ENCODE measurements at places on chromosomes 5 and 9.

- DNase-seq, result no peak
Observed at GRCh38 chr9:13457795-13458194, 178.3 kb upstream of the MPDZ start.

GRCh38 chr9:72932619-72933018 lies 20.2 kb downstream of the ALDH1A1 start:
- no peak for DNase-seq

DNA sequence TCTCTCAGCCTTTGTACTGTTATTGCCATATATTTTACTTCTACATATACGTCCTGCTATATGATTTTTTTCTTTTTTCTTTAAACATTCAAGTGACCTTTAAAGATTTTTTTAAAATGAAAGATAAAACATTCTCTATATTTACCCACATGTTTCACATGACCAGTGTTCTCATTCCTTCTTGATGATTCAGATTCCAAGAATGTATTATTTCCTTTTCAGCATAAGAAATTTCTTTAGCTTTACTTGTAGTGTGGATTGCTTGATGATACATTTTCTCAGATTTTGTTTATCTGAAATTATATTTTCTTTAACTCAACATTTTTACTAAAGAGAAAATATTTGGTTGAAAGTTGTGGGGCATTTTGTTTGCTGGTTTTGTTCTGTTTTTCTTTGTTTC lies 792.1 kb downstream of the BRINP1 start:
- no peak for DNase-seq

- no peak for DNase-seq
Observed at GRCh38 chr5:73486119-73486899, 11.9 kb upstream of the BTF3 start.

GRCh38 chr5:145292278-145292677 lies 542.9 kb downstream of the PRELID2 start:
- DNase-seq, result no peak

- no peak for DNase-seq
Observed at GRCh38 chr9:102038006-102038405, 299.6 kb upstream of the GRIN3A start.

DNA sequence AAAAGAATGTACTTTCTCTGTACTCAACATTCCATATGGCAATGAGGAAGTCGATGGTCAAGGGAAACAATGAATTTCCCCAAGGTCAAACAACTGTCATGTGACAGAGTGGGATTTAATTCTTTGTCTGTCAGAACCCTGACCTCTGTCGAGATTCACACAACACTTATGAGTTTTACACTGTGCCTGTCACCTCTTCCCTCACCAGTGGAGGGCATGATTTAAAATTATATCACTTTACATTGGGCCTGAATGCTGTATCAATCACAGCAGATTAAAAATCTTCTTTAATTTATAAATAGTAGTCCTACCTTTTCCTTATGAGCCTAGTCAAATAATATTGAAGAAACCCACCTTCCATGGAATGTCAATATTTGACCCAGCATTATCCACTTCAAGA lies 276.7 kb downstream of the CDH10 start:
- DNase-seq, result no peak

DNA sequence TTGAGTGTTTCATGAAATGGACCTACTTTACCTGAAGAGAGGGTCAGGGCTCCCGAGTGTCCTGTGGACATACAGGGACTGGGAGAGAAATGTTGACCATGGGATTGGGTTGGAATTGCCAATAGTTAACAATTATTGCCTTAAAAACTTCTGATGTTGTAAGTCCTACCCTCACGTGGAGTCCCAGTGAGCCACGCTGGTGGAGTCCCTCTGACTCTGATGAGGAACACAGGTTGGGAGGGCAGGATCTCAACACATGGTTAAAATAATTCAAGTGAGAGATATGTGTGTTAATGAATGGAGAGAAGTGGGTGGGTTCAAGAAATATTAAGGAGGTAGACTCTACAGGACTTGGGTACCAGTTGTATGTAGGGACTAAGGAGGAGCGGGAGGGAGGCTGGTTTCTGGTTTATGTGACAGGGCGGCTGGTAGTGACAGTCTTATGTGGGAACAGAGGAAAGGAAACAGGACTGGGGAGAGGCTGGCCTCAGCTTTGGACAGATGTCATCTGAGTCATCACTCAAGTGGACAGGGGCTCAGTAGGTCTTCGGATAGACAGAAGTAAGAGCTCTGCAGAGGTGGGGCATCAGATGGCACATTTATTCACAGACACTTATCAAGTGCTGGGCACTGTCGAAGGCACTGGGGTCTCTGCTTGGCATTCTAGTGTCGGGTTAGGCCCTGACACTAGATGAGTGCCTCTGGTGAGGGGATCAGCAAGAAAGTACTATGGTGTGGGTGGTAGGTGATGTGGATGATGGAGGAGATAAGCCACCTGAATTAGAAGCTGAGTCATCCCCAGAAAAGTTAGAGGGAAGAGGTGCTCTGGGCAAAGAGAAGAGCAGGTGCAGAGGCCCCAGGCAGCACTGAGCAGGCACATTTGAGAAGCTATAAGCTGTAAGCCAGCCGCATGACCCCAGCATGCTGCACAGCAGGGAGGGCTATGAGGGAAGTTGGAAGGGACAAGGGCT lies 27.2 kb downstream of the MAML1 start:
- DNase-seq, result no peak

DNA sequence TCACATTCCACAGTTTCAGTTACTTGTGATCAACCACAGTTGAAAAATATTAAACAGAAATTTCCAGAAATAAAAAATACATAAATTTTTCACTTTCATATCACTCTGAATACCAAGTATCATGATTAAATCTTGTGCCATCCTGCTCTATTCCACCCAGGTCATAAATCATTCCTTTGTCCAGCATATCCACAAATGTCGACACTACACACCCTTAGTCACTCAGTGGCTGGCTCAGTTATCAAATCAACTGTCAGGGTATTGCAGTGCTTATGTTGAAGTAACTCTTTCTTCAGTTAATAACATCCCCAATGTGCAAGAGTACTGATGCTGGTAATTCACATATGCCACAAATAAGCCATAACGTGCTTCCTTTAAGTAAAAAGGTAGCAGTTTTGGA lies 115.7 kb downstream of the FBXL17 start:
- no peak for DNase-seq

GRCh38 chr5:141420855-141421488 lies at the start of gene PCDHGA11:
PCDHGA11 (plus strand) TSS chr5:141421051; CDS start chr5:141421228, 177 bp downstream.
- DNase-seq, result no peak

DNA sequence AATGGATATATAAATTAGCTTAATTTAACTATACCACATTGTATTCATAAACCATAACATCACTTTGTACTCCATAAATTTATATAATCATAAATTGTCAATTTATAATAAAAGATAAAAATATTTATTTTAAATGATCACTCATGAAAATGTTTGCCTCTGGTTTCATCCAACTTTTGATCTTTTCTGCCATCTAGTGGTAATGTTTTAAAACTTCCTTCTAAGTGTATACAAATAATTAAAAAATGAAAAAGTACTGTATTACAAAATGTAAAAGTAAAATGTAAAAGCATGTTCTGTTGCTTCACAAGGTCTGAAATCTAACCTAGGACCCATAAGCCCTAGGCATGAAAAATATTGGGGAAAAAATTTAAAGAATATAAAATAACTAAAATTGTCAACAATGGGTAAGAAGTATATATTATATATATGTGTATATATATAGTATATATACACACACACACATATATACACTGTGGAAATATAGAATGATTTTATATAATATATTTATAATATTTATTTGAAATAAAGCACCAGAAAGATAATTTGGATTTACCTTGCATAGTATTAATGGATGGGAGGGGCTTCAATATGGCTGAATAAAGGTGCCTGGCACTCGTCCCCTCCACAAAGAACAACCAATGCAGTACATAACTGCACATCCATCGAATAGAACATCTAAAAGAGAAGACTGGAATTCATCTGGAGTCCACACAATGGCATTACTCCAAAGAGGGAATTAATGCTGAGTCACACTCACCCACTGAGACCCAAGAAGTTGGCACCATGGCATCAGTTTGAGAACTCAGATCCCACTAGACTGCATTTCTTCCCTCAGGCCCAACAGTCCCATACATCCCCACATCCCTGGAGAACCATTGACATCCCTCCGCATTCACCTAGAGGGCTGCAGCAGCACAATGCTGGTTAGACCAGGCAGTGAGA lies 32.5 kb downstream of the ANXA1 start:
- peak; percentile 1 for DNase-seq

GRCh38 chr5:122985006-122985700 lies 51.4 kb downstream of the PPIC start:
- no peak for DNase-seq

DNA sequence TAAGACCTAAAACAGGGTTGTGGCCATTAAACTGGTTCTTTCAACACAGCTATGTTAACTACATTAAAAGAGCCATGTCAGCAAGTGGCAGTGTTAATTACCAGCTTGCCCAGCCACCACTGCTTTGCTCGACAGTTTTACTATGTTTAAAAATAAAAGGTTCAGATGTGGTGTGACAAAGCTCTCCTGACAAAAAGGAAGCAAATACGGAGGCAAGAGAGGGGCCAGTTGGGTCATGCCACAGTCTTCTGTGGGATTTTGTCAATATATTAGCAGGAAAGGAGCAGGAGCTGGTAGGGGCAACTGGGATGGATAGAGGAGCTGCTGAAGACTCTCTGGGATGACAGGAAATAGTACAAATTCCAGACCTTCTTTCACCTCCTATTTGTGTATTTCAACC lies 113.5 kb upstream of the PCA3 start:
- DNase-seq, result no peak

DNA sequence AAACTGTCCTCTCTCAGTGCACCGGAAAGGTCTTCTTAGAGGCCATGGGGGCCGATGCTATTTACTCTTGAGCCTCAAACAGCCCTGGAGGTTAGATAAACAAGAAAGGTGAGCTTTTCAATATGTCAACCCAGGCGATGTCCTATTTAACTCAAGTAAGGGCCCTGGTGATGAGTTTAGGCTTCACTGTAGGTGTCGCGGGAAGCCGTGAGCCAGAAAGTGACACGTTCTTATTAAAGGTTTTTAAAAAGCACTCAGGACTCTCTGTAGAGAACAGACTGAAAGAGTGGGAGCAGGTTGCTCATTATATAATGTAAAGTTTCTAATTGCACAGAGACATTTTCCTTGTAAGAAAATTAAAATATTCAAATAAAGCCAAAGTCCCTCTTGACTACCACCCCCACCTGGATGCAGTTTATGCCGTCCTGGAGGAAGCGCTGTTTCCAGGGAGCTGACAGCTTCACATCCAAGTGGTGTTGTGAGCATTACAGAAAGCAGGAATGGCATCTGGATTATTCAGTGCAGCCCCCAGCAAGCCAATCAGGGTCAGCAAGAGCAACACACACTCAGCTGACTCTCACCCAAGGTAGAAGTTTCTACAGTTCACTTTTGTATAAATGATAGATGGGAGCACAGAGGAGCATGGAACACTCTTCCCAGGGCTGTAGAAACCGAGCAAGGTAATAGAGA lies 280.3 kb downstream of the DRD1 start:
- DNase-seq, result no peak

GRCh38 chr5:95664204-95664786 lies 17.7 kb downstream of the RFESD start:
- DNase-seq, result no peak

DNA sequence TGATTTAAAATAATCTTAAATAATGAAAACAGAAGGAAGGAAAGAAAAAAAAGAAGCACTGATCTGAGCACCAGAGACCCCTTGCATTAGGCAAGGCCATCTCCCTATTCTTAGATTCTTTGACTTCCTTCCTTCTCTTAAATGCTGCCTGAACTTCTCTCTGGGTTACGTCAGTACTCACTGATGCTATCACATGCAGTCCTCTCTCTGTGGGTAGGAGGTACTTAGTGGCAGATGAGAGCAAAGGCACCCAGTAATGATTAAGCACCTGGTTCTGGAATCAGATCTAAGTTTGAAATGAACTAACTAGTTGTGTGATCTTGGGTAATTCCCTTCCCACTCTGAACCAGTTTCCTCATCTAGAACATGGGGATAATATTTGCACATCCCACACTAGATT lies 110.3 kb upstream of the TBC1D2 start:
- DNase-seq, result no peak

GRCh38 chr9:79312686-79313421 lies 258.9 kb upstream of the TLE4 start:
- no peak for DNase-seq

- no peak for DNase-seq
Observed at GRCh38 chr5:29367176-29367833, 1826.2 kb upstream of the CDH6 start.

DNA sequence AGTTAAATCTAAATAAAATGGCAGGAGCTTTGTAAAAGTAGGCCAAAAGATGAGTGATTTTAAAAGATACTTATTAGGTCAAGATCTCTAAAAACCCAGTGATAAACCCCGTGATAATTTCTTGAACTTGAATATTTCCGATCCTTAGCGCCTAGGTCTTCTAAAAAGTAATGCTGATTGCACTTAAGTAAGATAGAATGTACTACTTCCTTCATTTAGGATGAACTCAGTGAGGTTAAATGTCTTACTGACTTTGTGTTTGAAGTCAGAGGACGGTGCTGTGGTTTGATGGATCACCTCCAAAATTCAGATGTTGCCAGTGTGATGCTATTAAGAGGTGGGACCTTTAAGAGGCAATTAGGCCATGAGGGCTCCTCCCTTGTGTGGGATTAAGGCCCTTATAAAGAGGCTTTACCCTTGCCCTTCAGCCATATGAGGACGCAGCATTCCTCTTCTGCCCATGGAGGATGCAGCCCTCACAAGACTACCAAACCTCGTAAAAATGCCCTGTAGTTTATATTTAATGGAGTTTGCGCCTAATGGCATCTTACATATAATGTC lies 130.1 kb downstream of the TRIO start:
- no peak for DNase-seq

- DNase-seq, result no peak
Observed at GRCh38 chr9:129311643-129312042, 133.6 kb upstream of the IER5L start.

DNA sequence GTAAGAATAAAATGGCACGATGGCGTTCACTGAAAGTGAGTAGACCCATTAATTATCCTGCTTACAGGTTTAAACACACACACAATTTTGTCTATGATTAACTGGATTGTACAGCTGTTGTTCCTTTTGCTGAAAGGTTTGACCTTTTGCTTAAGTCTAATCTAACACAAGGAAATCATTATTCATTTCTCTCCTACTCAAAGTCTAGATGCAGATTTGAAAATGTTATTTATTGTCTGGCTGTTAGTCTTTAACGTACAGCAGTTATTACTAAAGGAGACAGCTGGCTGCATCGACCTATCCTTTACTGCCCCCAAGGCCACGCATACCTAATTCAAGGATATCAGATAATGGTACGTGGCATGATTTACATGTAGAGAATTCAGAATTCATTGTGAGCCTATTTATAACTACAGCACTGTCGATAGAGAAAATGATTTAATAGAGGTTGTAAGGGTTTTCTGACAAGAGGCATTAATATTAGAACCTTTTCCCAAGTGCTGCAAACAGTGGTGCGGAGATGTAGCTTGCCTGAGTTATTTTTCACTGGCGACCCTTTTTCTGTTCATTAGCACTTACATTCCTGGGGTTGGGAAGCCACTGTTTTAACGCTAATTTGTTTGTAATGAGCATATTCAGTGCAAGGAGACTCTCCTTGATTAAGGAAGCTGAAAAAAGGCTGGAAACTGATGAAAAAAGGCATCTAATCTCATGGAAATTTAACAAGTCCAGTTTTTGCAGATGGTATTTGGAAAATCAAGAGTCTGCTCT lies 368.4 kb upstream of the GRAMD2B start:
- DNase-seq, result no peak

Measured in NCI-H1092 (cell line).